ENCODE measurements at places on chromosomes 11 and 22.

- DNase-seq, result peak; percentile 96
Observed at GRCh38 chr11:78045851-78046485, 17.7 kb upstream of the THRSP start.

DNA sequence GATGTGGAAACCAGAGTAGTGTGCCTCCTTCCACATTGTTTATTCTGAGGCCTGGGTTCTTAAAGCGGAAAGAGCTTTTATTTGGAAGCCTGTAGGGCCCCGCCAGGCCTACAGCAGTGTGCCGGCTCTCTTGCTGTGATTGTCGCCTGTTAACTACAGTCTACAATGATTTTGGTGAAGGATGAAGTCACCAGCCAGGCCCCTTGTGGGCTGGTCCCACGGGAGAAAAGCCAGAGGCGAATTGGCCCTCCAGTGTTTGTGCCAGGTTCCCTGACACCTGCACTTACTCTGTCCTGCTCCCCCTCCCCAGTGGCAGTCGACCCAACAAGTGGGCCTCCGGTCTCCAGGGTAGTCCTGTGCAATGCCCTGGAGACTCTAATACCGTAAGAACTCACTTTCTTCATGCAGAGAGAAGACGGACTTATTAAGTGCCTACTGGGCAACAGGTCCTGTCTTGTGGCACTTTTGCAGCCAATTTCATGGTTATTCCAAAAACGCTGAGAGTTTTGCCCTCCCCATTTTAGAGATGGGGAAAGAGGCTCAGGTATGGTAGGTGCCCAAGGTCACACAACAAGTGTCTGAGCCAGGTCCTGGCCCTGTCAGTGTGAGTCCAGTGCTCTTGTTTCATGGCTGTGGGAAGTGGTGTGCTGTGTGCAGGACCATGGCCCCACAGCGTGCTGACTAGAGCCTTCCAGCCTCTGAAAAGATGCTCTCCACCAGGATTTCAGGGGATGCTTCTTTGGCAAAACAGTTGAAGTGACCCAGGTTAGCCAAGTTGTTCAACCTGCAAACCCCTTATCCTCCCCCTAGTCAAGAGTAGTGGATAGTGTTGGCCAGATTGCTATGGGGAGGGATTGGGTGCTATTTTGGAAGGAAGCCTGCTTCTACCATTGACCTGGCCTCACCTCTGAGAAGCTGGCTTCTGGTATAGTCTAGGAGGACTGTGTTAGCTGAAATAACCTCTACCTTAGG, 1.4 kb downstream of the MICAL2 start:
- DNase-seq, result no peak

DNA sequence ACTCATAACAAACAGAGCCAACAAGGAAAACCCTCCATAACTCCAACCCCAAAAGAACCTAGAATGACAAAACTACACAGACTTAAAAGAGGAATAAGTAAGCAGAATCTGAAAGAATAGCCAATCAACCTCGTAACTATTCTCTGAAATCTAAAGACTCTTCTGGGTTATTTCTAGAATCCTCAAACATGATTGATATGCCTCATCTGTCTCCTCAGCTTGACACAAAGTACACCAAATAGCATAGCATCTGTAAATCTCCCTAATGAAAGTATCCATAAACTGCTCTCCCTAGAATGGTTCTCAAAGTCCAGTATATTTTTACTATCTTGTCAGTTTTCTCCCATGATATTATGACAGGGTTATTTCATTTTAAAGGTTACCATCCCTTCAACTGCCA, 195.0 kb downstream of the TTC28 start:
- no peak for DNase-seq

- no peak for DNase-seq
Observed at GRCh38 chr11:69642549-69642912, 1.6 kb downstream of the CCND1 start.

- no peak for DNase-seq
Observed at GRCh38 chr22:17348464-17349103, 20.7 kb upstream of the CECR2 start.

- no peak for DNase-seq
Observed at GRCh38 chr11:64926689-64927088, 2.2 kb downstream of the PPP2R5B start.

- no peak for DNase-seq
Observed at GRCh38 chr11:93840981-93841380, 9.4 kb downstream of the VSTM5 start.

GRCh38 chr11:15118431-15118830, 3.7 kb downstream of the INSC start:
- no peak for DNase-seq

DNA sequence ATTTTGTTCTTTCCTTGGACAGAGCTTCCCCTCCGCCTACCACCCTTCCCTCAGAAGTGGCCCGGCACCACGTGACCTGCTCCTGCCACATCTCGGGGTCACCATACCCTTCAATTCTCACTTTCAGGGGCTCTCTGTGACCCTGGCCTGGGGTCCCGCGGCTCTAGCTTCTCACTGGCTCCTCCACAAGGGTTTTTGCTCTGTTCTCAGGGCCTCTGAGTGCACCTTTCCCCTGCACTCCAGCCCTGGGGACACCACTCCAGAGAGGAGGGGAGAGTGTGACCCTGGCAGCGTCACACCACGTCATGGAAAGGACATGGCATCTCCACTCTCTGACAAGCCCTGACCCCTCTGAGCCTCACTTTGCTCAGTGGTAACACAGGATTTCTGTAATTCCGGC, 17.4 kb downstream of the POU2F3 start:
- DNase-seq, result no peak

Measured in D341Med (cell line).